ENCODE measurements at places on chromosomes 16 and 17.

DNA sequence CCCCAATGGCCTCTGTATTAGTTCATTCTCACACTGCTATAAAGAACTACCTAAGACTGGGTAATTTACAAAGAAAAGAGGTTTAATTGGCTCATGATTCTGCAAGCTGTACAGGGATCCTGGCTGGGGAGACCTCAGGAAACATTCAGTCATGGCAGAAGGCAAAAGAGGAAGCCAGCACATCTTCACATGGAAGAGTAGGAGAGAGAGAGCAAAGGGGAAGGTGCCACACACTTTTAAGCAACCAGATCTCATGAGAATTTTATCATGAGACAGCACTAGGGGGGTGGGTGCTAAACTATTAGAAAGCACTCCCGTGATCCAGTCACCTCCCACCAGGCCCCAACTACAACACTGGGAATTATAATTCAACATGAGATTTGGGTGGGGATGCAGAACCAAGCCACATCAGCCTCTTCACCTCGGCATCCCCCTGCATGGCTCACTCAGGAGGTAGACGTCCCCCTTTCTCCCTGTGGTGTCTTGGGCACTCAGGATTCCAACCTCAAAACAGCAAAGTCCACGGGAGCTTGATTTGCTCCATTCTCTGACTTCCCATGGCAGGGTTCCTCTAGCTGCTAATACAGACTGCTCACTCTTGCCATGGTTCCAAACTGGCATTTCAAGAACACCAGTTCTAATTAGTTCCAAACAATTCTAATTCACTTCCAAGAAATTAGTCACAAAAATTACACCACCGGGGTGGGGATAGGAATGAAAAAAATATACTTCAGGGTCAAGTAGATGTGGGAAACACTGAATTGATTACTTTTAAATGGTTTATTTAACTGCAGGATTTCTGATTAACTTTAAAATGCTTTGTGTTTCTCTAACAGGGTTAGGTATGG is 203.8 kb upstream of the HSBP1 start:
- no peak for DNase-seq

- no peak for DNase-seq
These were observed 3.2 kb upstream of the HAP1 start for GRCh38 chr17:41737680-41738023.

DNA sequence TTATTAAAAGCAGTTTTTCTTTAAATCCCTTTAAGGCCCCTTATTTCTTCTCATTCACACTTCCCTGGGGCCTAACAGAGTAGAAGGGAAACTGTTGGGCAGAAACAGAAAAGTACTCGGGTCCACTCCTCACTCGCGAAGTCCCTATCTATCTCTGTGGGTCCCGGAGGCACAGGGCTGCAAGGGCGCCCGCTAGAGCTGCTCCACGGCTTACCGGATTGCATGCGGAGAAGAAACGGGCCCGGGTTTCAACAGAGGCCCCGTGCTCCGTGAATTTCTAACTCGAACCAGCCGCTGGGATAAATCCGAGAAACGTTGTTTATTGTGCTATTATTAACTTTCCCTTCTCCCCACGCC is 4.3 kb downstream of the CBLN1 start:
- DNase-seq, result no peak

DNA sequence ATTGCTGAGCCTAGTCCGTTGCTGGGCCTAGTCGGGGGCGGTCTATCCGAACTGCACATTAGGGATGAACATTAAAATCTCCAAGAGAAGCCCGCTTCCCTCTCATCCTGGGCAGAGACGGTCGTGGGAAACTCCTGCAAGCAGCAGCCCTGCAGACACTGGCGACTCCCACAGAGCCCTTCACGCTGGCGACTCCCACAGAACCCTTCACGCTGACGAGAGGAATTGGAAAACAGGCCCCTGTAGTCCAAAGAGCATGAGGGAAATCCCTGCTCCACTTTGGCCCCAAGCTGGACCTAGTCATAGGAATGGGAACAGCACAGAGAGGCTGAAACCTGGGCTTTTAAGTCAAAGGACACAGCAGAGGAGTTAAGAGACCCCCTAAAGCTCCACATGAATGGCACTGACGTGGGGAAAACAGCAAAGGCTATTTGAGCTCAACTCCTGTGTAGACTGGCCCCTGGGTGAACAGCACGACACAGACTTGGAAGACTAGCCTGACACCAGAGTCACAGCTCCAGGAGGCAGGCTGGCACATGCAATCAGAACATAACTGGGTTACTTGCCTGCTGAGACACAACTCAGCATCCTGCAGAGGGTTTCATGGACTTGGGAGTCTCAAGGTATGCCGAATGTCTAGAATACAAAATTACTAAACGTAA is 42.2 kb downstream of the WDR45B start:
- no peak for DNase-seq
